AG20443 (cell line): ENCODE measurements at places on chromosomes 5 and 9.

DNA sequence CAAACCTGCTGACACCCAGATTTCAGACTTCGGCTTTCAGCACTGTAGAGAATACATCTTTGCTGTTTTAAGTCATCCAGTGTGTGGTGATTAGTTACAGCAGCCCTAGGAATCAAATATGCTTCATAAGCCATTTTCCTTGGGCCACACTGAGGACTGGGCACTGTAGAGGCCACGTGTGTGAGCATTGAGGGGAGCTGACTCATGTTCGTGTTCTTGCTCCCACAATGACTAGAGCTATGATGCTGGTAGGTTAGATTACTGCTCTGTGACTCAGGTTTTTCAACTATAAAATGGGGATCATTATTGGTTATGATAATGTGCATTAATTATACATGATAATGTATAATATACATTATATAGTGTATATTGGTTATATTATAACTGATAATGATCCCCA, 96.5 kb upstream of the PALM2AKAP2 start:
- peak; percentile 47 for DNase-seq

DNA sequence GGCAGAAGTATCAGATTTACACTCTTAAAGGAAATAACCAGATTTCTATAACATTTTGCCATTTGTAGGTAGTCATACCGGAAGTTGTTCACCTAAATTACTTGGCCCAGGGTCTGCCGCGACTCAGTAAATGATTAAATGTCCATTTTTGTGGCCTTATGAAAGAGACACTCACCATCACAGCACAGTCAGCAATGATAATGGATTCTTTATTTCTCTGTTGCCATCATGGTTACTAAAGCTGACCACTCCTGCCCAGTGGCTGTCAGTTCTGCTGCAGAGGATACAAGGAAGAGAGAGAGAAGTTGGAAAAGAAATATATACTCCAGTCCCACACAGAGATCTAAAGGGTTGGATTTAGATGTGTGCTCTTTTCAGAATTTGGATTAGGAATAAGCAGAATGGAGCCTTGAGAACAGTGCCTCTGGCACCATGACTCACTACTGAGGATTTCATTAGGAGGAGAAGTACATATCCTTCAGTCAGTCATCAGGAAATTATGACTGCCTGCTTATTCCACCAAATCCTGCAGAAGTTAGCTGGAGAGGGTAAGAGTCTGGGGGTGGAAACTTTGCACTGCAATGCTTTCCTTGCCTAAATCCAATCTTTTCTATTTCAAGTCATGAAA, 72.8 kb upstream of the EFNA5 start:
- peak; percentile 72 for DNase-seq

GRCh38 chr9:113913426-113914195, 37.5 kb downstream of the ZNF618 start:
- DNase-seq, result peak; percentile 40

GRCh38 chr5:43041669-43042175, 1.6 kb upstream of the ANXA2R start:
- peak; percentile 49 for DNase-seq

GRCh38 chr9:136473354-136473721, 9.5 kb downstream of the SEC16A start:
- DNase-seq, result no peak
